ENCODE measurements at places on chromosomes 6 and 20.

DNA sequence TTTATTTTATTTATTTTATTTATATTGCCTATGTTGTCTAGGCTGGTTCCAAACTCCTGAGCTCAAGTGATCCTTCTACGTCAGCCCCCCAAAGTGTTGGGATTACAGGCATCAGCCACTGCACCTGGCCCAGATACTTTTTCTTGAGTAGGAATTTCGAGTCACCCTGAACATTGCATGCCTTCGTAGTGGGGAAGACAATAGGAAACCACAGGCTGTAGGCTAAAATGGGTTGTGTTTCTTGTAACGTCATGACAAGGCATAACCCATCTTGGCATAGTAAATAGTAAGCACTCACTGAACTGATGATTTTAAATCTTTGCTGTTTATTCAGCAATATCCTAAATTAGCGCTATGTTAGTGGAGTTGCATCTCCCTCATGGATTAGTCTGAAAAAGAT, 34.9 kb downstream of the PTPN1 start:
- no peak for DNase-seq

- DNase-seq, result no peak
These were observed 1.0 kb upstream of the VSTM2L start for GRCh38 chr20:37901654-37902503.

DNA sequence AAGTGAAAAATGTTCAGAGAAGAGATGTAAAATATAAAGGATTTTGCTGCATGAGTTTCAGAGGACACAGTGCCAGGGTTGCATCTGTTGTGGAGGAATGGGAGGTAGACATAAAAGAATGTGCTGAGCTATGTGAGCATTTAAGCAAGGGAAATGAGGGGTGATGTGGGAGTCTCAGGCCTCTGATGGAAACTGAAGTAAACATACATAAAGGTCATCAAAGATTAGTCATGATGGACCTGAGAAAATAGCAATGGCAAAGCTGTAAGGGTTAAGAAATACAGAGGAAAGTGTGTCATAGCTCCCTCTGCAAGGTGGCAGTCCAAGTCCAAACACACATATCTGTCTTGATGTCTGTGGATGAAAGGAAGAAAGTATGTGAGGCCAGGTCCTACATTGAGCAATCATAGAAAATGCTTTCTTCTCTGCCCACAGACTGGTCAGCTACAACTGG, 306.6 kb upstream of the ECI2 start:
- DNase-seq, result no peak

DNA sequence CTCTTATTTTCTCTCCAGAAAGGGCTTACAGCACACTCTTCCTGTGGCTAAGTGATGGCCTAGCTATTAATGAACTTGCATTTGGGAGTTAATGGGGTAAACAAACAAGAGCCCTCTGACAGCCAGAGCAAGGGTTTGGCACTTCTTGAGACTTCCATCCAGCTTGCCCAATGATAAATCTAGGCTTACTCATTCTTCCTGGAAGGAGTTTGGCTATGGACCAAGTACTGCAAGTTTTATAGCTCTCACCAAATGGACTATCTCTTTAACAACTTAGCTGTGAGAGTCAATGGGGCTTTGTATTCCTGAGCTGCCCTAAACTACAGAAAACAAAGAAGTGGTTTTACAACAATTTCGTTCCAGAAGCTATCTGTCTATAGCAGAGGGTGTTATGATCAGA, 16.7 kb upstream of the PI3 start:
- DNase-seq, result no peak

All from activated CD8-positive, alpha-beta memory T cell treated with anti-CD3 and anti-CD28 coated beads for 48 hours (primary cell).